NCI-H1417 treated with DMSO at 0.1 percent for 48 hours (cell line): ENCODE measurements at places on chromosomes 11 and 22.

DNA sequence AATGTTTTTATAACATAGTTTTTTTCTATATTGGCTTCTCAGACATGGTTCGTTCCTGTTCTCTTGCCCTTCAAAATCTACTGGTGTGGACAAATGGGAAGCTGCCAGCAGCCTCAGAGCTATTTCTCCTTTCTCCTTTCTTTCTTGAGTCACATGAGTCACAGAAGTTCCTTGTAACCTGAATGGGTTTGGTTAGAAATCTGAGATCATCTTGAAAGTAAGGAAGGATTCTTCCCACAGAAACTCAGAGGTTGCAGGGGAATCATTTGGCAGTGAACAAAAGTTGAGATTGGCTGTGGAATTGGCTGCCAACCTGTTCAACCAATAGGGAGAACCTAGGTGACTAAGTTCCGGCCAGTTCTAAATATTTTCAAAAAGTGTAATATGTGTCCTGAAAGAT lies 12.5 kb downstream of the PLET1 start:
- no peak for DNase-seq

GRCh38 chr11:16418428-16419097 lies 62.2 kb upstream of the SOX6 start:
- DNase-seq: no peak

DNA sequence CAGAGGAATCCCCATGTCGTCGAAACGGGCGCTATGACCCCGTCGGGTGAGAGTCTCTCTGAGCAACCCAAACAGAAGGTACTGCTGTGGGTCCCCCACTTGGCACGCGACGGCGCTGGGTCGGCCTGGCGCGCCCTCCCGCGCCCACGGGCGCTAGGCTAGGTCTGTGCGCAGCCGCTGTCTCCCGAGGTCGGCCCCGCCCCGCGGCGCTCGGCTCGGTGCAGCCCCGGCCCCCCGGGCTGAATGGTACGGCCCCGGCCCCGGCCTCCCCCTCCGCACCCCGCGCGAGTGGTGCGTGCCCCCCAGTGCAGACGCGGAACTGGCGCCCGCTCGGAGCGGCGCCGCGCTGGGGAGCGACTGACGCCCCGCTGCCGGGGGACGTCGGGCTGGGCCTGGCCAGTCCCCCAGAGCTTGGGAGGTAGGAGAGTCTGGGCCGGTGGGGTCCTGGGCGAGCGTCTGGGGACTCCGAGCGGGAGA lies at the start of gene MADD:
Gene MADD (plus strand): TSS at position 305 of the 477 bp plus-strand sequence.
- no peak for DNase-seq

- DNase-seq: no peak
Measured at GRCh38 chr22:17977371-17977770, 47.0 kb downstream of the MICAL3 start.

GRCh38 chr11:45961751-45962240 lies 39.3 kb downstream of the LARGE2 start:
- no peak for DNase-seq

GRCh38 chr11:67117176-67117575 lies 1.9 kb upstream of the KDM2A start:
- no peak for DNase-seq

GRCh38 chr11:76047231-76047630 lies 159.1 kb downstream of the WNT11 start:
- DNase-seq: no peak
